ENCODE measurements at places on chromosomes 6 and 20.

- no peak for DNase-seq
These were observed 9.9 kb downstream of the FKBP5 start for GRCh38 chr6:35678814-35679213.

- no peak for DNase-seq
These were observed 55.0 kb downstream of the KIF13A start for GRCh38 chr6:17932330-17932852.

DNA sequence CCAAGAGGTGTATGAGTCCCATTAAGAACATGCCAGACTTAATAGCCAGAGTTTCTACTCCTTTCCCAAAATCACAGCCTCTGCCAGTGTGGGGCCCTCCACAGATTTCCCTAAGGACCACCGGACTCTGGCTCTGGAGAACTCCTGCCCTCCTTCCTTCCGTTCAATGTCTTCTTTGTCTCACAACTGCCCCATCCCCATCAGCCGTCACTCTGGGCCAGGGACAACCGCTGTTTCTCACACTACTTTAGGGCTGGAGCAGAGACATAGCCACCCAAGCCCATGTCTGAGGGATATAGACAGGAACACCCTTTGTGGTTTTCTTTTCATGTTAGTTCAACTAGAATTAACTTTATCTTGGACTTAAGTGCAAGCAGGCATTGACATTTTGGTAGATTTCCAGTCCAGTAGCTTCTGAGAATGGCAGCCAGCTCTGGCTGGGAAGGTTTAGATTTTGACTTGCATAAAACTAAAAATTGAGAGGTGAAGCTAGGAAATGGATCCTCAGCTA is 6.7 kb upstream of the ACSS1 start:
- peak; percentile 47 for DNase-seq

DNA sequence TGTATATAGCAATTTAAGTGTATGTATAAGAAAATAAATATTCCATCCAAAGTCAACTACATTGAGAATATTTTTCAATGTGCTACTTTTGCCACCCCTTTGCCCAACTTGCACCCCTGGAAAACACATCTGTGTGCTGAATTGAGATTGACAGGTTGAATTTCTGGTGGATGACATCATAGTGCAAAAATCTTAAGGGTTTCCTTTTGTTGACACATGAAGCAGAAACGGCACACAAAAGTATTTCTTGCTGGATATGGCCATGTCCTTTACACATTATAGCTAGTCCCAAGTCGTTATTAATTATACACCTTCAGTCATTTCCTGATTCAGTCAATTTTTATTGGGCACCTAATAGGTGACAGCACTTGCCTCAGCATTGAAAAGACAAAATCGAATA is 188.7 kb upstream of the FBXL4 start:
- no peak for DNase-seq

DNA sequence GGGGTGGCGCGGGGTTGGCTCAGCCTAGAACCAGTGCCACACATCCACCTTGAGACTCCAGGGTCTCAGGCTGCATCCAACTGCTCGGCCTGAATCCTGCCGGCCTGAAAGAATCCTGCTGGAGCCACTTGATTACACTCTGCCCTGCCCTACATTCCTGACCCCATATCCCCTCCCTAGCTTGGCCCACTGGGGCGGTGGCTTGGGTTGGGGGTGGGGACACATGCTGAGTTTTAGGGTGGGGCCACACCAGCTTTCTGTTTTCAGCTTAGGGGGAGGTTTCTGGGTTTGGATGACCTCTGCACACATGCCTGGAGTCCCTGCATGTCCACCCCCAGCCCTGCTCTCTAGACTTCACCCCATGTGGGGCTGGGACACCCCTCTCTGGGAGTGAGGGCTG is 6.8 kb downstream of the ITPR3 start:
- no peak for DNase-seq

- no peak for DNase-seq
These were observed 1289.3 kb downstream of the HACE1 start for GRCh38 chr6:103570431-103570830.

- no peak for DNase-seq
These were observed 704.3 kb downstream of the EPM2A start for GRCh38 chr6:145031001-145031400.

DNA sequence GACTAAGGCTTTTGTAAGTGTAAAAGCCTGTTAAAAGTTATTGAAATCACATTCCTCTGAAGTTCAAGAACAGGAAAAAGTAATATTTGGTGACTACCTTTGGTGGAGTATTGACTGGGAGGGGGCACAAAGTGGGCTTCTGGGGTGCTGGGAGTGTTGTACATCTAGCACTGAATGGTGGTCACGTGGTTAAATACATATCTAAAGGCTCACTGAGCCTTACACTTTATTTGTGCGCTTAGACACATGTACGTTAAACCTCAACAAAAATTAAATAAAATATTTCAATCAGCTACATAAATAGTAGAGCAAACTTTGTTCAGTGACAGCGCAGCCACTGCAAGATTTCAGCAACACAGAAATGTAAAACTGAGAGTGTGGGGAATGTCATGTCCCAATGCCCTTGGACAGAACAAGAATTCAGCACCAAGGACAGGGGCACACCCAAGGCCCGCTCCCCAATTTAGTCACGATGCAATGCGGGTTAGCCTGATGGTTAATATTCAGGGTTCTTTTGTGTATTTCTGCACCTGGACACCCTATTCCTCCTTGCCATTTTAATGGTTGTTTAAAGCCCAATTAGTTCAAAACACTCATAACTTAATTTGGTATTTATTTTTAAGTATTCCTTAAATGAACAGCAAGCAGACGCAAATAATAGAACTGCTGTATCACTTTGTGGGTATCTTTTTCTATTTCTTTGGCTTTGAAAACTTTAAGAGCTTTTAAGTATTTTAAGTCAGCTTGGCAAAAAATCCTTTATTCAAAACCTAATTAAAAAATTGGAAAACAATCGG is 37.4 kb downstream of the ANGPT4 start:
- DNase-seq = no peak

- no peak for DNase-seq
These were observed 50.0 kb downstream of the FBXO5 start for GRCh38 chr6:152932865-152933264.

DNA sequence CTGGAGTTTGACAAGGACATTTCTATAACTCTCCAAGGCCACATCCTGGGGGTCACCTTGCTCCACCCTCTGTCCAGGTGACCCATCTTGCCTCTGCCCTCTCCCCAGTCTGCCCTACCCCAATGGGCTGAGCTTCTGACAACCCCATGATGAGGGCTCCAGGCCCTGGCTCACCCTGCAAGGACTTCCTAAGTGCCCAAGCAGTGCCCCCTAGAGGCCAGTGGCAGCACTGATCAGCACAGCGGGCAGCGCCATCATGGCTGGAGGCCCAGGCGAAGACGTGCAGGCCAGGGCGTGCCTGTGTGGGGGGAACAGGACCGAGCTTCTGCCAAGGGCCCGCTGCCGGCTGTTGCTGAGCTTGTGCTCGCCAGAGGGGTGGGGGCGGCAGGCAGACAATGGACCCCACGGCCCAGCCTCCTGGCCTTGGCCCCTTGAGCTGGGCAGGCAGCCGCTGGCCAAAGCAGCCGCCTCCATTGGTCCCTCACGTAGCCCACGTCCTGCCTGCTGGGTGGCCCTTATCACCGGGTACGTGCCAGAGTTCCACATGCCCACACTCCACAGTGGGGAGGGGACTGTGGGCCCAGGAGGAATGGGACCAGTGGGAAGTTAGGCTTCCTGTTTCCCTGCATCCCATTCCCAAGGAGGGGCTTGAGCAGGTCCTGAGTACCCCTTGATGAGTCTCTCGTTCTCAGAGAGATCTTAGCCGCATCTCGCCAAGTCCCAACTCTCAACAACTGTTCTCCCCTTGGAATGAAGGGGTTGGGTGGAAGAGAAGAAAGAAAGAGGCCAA is 64.3 kb downstream of the MRPL14 start:
- peak; percentile 68 for DNase-seq

- DNase-seq = no peak
These were observed 2.0 kb downstream of the FGD2 start for GRCh38 chr6:37007340-37008043.

DNA sequence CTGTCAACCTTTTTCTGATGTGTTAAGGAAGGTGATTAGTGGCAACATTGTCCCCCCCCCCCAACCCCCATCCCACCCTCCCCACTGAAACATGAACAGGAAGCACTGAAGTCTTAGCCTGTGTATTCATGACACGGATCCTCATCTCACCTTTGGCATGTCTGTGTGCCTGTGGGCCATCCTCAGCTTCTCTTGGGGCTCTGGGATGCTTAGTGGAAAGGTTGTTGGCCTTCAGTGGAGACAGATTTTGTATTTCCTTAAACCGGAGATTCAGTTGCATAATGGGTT is 93.6 kb downstream of the RREB1 start:
- DNase-seq = no peak

- peak; percentile 64 for DNase-seq
These were observed 33.2 kb upstream of the TAF8 start for GRCh38 chr6:42017021-42017643.

- no peak for DNase-seq
These were observed 34.6 kb upstream of the TBC1D22B start for GRCh38 chr6:37222992-37223391.

GRCh38 chr20:19688031-19688806 is 69.8 kb upstream of the RIN2 start:
- DNase-seq = no peak

DNA sequence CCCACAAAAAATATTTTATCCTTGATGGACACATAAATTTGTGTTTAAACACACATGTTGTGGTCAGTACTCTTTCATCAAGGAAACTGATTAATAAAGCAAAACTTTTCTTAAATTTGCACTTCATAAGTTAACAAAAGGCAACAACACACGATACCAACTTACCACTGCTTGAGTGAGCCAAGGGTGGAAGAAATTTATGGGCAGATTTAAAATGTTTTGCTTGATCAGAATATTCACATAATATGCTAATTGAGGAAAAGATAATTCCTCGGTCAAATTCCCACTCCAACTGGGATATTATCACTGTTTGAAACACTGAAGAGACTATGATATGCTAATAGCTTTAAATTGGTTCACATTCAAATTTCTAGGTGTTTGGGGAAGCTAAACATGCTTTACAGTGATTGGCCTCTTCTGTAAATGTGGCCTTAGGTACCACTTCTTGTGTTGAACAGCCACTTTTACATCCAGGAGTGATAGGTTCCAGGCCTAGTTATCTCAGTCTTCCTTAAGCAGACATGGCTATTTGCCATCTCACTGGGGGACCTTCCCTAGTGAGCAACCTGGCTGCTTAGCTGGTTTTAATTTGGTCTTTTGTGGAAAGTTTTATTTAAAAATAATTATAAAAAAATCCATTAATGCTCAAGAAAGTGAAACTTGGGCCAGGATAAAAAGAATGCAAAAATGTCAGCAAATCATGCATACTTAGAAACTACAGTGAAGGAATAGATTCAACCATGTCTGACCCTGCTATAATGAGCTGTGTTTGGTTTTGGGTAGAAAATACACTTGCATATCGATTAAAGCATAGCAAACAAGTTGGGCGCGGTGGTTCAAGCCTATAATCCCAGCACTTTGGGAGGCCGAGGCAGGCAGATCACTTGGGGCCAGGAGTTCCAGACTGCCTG is 221.2 kb upstream of the MAP3K7 start:
- DNase-seq = no peak

DNA sequence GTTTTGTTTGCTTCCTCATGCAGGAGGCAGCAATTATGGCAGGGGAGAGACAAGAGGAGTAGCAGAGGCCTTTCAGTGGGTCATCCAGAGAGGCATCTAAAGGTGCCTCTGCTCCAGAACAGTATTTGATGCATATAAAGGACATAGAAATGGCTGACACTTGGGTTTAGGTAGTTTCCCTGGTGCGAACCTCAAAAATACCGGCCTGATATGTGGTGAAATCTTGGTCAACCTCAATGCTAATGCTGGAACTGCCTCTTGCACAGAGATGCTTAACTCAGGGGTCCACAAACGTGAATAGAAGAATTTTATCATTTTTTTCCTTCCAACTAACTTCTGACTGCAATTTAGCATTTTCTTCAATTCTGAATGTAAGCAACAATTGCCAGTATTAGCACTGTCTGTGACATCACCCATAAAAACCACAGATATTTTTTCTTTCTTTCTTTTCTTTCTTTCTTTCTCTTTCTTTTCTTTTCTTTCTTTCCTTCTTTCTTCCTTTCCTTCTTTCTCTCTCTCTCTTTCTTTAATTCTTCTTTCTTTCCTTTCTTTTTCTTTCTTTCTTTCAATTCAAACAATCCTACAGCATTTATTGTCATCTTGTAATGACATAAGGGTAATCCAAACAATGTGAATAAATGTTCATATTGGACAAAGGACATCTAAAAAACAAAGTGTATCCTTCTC is 180.0 kb upstream of the UST start:
- DNase-seq = no peak

DNA sequence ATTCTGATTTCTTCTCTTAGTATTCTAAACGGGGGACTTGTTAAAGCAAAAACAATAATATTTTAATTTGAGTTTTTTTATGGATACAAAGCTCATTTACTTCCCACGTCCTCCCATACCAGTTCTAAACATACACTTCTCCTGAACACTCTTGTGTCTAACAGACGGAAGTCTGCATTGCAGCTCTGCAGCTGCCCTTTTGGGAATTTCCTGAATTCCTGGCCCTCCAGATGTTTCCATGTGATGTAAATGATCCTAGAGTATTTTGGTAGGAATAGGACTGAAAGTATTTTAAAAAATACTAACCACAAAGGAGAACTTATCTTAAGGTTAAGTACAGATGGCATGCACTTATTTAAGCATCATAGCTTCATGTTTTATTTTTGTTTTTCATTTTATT is 886.7 kb downstream of the TBC1D32 start:
- DNase-seq = no peak

- DNase-seq = no peak
These were observed 68.9 kb upstream of the KCNQ5 start for GRCh38 chr6:72552938-72553337.

DNA sequence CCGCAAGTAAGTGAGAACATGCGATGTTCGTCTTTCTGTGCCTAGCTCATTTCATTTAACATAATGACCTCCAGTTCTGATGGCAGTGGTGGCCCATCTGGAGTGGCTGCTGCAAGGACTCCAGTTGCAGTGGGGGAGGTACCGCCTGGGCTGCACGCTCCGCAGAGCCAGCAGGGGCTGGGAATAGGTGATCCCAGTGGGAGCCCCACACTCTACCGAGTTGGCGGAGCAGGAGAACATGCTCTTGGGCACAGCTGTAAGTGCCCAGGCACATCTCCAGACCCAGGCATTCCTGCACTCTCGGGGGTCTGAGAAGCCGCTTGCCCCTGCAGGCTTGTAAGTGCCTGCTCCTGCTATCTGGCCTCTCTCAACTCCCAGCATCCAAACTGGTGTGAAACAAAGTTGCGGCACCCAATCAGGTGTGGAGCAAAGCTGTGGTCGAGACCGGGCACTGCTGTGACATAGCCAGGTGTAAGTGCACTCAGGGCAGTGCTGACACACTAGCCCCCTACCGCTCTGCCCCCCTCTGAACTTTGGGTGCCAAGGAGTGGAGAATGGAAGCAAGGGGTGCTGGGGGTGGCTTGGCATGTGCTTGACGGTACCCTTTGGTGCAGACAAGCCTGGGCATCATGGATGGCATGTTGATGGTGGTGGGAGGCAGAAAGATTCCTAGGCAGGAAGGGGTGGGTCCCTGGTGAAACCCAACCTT is 130.2 kb downstream of the HTR1B start:
- DNase-seq = no peak

GRCh38 chr6:52984247-52984646 is 10.8 kb downstream of the GSTA4 start:
- DNase-seq = no peak
